ENCODE measurements at places on chromosomes 3 and 15. TPM values are rescaled to one million over a fixed set of nuclear protein-coding genes. Genes with fewer than 3 reads are reported as not detected.

Gene COMMD2
- 22.7 TPM for total RNA-seq

Gene CCNB2
- total RNA-seq = 5.1 TPM

Gene DUOX1
- total RNA-seq = under 0.01 TPM

Gene RSL24D1
- total RNA-seq = 91.8 TPM

Gene FHIT
- 2.5 TPM for total RNA-seq

Gene SPINT1
- 0.15 TPM for total RNA-seq

Gene SEMA5B
- total RNA-seq = not detected

Gene XCR1
- total RNA-seq = not detected
